Activated naive CD8-positive, alpha-beta T cell treated with anti-CD3 and anti-CD28 coated beads for 36 hours (primary cell): ENCODE measurements at places on chromosomes 7 and 10.

GRCh38 chr7:115789901-115790300 lies 240.7 kb downstream of the TFEC start:
- no peaks in the 10 kb centered on the region for H3K27me3 ChIP-seq
- DNase-seq = no peak
- H3K4me3 ChIP-seq = no peak overlapping the region
- no peaks in the 10 kb centered on the region for H3K4me1 ChIP-seq
- H3K36me3 ChIP-seq = no peaks in the 10 kb centered on the region

DNA sequence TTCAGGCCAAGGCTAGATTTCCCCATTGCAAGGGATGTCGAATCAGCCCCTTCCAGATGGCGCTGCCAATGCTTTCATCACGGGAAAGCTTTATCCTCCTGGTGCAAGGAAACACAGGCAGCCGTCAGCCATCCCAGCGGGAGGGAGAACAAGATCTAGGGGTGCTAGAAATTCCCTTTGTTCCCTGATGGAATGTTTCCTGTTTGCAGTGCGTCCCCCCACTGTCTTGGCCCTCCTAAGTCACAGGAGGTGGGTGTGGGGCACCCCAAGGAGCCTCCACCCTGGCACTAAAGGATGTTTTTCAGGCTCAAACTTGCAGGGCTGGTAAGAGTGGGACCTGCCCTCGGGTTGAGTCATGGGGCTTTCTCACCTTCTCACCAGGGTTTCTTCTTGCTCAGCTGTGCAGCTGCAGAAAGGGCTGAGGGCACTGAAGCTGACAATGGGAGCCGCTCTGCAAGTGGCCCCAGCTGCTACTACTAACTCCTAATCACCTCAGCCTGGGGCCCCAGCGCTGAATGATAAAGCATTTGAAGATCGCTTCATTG lies 103.6 kb downstream of the PRPF18 start:
- no peak for DNase-seq
- no peak overlapping the region for H3K27ac ChIP-seq
- no peaks in the 10 kb centered on the region for H3K36me3 ChIP-seq

- peaks cover 8% of the 10 kb centered on the region for H3K36me3 ChIP-seq
- DNase-seq = no peak
- H3K4me1 ChIP-seq = peaks cover 32% of the 10 kb centered on the region
- H3K4me3 ChIP-seq = no peak overlapping the region
- no peak overlapping the region for H3K27ac ChIP-seq
Measured at GRCh38 chr10:71852355-71852937, 1.4 kb upstream of the PSAP start.

DNA sequence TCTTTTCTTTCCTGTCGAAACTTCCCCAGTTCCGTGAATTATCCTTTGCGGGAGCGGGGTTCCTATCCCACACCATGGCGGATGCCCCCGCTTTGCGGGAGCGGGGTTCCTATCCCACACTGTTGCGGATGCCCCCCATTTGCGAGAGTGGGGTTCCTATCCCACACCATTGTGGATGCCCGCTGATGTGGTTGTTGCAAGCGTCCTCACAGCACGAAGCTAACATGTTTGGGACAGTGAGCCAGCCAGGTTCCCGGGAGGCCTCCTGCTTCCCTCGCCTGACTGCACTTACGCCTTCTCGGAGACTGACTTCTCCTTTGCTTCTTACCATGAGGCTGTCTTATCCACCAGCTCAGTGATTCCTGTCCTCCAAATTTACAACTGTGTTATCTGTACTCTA lies 134.7 kb downstream of the VIPR2 start:
- no peak overlapping the region for H3K27ac ChIP-seq
- DNase-seq = no peak
- H3K4me1 ChIP-seq = no peaks in the 10 kb centered on the region
- H3K4me3 ChIP-seq = no peak overlapping the region
- H3K36me3 ChIP-seq = no peaks in the 10 kb centered on the region

DNA sequence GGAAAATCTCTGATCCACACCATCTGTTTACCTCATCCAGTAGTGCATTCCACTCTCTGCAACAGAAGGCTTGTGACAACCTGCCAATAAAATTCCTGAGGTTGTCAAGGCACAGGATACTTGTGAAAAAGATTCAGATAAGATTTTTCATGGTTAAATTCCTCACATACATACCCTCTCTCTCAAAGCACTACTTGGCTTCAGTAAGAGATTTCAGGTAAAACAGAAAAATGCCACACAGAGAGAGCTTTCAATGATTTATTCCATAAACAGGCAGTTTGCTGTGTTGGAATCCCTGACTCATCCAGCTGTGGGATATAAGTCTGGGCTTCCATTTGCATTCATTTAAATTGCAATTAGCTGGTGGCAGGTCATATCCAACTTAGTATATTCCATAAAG lies 99.7 kb upstream of the CAV2 start:
- no peak for DNase-seq
- H3K27ac ChIP-seq = no peak overlapping the region
- no peak overlapping the region for H3K4me3 ChIP-seq
- peaks cover 10% of the 10 kb centered on the region for H3K27me3 ChIP-seq
- H3K4me1 ChIP-seq = no peaks in the 10 kb centered on the region
- no peaks in the 10 kb centered on the region for H3K36me3 ChIP-seq

DNA sequence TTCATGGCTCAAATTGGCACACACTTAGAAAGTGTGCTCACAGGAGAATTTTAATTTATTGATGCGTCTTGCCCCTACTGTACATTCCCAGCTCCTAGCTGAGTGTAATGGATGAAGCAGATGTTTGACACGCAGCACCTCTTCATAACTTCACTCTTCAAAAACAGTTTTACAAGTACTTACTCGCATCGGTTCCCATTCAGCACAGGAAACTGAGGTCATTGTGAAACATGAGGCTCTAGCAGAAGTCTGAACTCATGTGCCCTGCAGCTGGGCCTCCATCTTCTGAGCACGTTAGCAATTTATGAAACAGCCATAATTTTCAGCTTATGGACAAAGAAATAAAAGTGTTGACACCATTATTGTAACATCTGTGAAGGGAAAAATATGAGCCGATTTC lies 558.9 kb upstream of the MGMT start:
- DNase-seq = no peak
- H3K27ac ChIP-seq = peak overlapping the region; percentile 6
- H3K27me3 ChIP-seq = no peaks in the 10 kb centered on the region
- H3K4me1 ChIP-seq = peaks cover under 1% of the 10 kb centered on the region
- no peaks in the 10 kb centered on the region for H3K36me3 ChIP-seq

GRCh38 chr10:21217107-21217506 lies 308.4 kb downstream of the SKIDA1 start:
- H3K4me3 ChIP-seq = no peak overlapping the region
- H3K27me3 ChIP-seq = no peaks in the 10 kb centered on the region
- no peaks in the 10 kb centered on the region for H3K4me1 ChIP-seq
- no peak overlapping the region for H3K27ac ChIP-seq
- no peaks in the 10 kb centered on the region for H3K36me3 ChIP-seq

GRCh38 chr10:122487174-122487765 lies 25.9 kb downstream of the HTRA1 start:
- H3K4me3 ChIP-seq = no peak overlapping the region
- peaks cover 11% of the 10 kb centered on the region for H3K27me3 ChIP-seq
- H3K36me3 ChIP-seq = no peaks in the 10 kb centered on the region
- peaks cover 15% of the 10 kb centered on the region for H3K4me1 ChIP-seq

DNA sequence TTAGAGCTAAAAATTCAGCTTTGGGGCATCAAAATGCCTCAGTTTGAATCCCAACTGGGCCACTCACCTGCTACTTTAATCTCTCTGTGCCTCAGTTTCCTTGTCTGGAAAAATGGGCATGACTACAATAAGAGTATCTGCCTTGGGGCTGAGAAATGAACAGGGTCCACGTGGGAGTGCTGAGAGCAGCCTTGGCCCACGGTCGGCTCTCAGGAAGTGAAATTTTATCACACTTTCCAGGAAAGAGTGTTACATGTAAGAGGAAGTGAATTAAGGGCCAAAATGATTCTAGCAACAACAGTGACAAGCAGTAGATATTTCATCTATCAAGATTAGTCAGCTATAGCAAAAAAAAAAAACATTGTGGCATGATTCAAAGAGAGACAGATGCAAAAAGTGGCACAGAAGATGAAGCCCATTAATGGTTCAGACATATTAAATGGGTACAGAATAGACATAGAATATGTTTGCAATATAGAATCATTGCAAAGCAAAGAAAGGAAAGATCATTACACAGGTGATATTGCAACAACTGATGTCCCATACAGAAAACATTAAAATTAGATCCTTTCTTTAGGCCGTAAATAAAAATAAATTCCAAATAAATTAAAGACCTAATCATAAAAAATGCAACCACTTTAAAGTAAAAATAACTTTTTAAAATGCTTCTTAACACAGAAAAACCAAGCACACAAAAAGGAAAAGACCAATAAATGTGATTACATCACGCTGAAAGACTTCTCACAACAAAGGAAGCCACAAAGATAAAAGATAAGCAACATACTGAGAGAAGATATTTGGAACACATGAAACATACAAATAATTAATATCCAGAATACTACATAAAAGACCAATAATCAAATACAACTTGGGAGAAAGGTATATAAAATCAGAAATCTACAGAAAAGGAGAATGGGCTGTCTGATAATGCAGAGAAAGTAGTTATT lies 4.3 kb downstream of the TMEM273 start:
- no peak for DNase-seq
- H3K27ac ChIP-seq = peak overlapping the region; percentile 64
- H3K4me1 ChIP-seq = peaks cover 33% of the 10 kb centered on the region
- H3K4me3 ChIP-seq = no peak overlapping the region
- peaks cover 55% of the 10 kb centered on the region for H3K27me3 ChIP-seq
- H3K36me3 ChIP-seq = no peaks in the 10 kb centered on the region

GRCh38 chr10:2772816-2773631 lies 294.3 kb upstream of the PFKP start:
- no peak overlapping the region for H3K27ac ChIP-seq
- H3K4me3 ChIP-seq = no peak overlapping the region
- H3K27me3 ChIP-seq = peaks cover 9% of the 10 kb centered on the region
- DNase-seq = no peak
- H3K36me3 ChIP-seq = no peaks in the 10 kb centered on the region
- H3K4me1 ChIP-seq = no peaks in the 10 kb centered on the region

DNA sequence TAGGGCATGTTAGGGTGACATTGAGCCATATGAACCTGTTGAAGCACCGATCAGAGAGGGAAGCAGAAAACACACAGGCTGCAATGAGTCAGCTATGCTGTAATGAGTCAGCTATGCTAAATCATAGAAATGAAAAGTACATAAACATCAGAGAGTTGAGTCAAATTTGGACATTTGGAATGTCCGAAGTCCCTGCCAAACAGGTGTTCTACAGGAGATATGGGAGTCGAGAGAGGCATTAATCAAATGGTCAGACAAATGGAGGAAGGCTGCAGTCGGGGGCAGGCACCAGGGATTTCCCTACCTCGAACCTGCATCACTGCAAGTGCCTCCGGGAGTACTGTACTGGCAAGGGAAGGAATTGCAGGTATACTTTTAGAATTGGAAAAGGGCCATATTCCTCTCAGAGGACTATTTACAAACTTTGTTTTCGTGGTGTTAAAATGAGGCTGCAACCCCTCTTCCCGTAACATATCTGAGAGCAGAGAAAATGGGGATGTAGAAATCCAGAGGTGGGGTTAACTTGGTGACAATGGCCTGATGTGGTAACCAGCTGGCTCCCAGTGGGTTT lies 8.8 kb upstream of the ZC3HAV1 start:
- H3K4me1 ChIP-seq = peaks cover 30% of the 10 kb centered on the region
- H3K27ac ChIP-seq = peak overlapping the region; percentile 70
- H3K4me3 ChIP-seq = peak overlapping the region; percentile 15
- no peaks in the 10 kb centered on the region for H3K36me3 ChIP-seq
